ENCODE measurements at places on chromosomes 13 and 19.

DNA sequence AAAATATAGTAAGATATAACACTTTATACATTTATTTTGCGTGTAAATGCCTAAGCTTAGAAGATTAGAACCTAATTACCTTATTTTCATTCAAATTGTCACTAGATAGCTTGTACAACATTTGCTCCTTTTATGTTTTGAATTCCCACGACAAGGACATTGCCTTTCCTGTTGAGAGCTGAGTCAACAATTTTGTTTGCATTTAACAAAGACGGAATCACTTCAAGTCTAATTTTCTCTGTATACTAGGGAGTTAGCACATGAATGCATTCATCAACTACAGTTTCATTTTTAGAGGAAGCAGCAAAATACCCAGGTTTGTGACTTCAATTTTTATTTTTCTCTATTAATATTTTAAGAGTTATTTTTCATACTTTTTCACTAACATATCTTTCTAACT lies 48.7 kb upstream of the PCCA start:
- no peak for DNase-seq

- no peak for DNase-seq
These were observed 64.7 kb downstream of the DNAJC15 start for GRCh38 chr13:43088093-43088511.

GRCh38 chr19:55228015-55228391 lies 560 bp downstream of the TMEM86B start:
- DNase-seq: no peak

- DNase-seq: no peak
These were observed 7.1 kb upstream of the PEAK3 start for GRCh38 chr19:2288818-2289713.

GRCh38 chr13:29292045-29292444 lies 303.4 kb downstream of the SLC7A1 start:
- DNase-seq: no peak

- DNase-seq: no peak
These were observed 910.8 kb upstream of the SLITRK6 start for GRCh38 chr13:86710013-86710412.

GRCh38 chr13:45674908-45675307 lies 27.2 kb upstream of the CBY2 start:
- no peak for DNase-seq

- no peak for DNase-seq
These were observed 3.5 kb upstream of the DOCK6 start for GRCh38 chr19:11265785-11266236.

- no peak for DNase-seq
These were observed 64.4 kb downstream of the WASF3 start for GRCh38 chr13:26621731-26622401.

DNA sequence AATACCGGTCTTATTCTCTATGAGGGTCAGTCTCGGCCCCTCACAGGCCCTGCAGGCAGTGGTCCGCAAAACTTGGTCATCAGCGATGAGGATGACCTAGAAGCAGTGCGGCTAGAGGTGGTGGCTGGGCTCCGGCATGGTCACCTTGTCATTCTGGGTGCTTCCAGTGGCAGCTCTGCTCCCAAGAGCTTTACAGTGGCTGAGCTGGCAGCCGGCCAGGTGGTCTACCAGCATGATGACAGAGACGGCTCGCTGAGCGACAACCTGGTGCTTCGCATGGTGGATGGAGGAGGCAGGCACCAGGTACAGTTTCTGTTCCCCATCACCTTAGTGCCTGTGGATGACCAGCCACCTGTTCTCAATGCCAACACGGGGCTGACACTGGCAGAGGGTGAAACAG lies 1.8 kb downstream of the FREM2 start:
- DNase-seq: no peak

DNA sequence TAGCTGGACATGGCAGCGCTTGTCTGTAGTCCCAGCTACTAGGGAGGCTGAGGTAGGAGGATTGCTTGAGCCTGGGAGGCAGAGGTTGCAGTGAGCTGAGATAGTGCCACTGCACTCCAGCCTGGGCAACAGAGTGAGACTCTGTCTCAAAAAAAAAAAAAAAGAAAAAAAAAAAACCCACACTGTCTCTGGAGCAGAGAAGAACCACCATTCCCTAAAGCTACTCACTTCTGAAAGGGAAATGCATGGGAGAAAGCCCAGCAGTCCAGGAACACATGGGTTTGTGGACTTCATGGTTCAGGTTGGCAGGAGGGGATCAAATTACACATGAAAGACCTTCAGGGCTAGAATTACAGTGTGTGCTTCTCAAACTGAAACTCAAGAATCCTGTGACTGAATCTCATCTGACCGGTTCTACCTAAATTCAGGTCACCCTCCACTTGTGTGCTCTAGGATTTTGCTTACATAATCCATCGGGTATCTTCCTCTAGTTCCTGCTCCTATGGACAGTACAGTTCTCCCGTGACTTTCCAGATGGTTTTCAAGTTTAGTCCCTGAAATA lies 30.2 kb upstream of the CPB2 start:
- no peak for DNase-seq

- no peak for DNase-seq
These were observed 1406.4 kb downstream of the UQCRFS1 start for GRCh38 chr19:27806471-27807070.

DNA sequence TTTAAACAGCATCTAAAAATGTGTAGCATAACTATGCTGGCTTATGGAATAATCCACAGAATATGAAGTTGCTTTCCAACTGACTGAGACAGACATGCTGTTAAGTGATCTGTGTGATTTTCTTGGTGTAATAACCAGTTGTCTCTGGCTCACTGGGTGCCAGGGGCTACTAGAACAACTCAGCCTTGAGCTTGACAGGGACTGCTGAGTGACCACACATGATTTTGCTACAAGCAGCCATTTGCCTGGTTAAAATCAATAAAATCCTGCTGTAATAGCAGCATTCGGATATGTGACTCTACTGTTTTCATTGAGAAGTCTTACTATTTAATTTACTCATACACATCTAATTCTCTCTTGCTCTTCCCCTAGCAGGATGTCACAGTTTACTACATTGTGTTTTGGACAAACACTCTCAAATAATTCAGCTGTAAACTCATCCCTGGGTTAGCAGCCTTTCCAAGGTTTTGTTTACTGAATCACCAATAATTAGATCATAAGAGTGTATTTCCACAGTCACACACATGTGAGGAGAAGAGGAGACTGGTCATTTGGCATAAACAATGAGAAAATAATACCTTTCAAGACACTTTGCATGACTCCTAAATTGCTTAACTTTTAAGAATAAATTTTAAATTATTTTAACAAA lies 426.2 kb downstream of the PCDH9 start:
- no peak for DNase-seq

GRCh38 chr13:109781384-109782065 lies 4.9 kb downstream of the IRS2 start:
- DNase-seq: no peak

GRCh38 chr13:26822146-26822545 lies 61.6 kb upstream of the GPR12 start:
- no peak for DNase-seq

DNA sequence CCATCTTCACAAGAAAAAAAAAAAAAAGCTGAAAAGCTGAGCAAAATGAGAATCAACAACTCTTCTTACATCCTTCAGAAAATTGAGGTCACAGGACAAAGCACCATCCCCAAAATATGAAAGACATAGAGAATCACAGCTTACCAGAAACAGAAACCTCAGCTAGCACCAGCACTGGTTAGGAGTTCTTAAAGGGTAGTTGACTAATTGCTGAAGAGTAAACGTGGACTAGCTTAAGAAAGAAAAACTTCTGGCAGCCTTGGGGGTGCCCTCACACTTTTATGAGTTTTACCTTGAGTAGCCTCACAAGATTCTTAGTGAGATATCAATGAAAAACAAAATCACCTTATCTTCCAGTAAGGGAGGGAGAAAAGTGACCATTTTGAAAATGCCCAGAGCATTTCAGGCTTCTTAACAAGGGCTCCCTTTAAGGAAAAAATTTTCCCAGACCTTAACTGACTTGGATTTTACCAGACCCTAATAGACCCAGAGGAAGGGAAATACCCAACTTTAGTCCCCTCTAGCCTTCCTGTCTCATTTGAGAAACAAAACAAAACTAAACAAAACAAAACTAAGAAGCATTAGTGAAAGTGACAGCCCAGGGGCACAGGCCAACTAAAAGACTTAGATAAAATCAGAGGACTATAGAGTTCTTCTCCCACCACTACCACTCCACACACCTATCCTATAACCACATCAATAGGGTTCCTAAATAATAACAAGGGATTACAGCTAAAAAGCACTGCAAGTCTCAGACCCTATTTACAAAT lies 888.6 kb downstream of the DIAPH3 start:
- no peak for DNase-seq

- DNase-seq: no peak
These were observed 744 bp upstream of the ZNF584 start for GRCh38 chr19:58407658-58408151.

GRCh38 chr13:43401361-43401760 lies 378.0 kb downstream of the DNAJC15 start:
- no peak for DNase-seq

- no peak for DNase-seq
These were observed 457.6 kb upstream of the SLC10A2 start for GRCh38 chr13:103523858-103524257.

GRCh38 chr13:39379118-39379517 lies 223.9 kb downstream of the LHFPL6 start:
- no peak for DNase-seq

- no peak for DNase-seq
These were observed 546 bp downstream of the UBXN6 start for GRCh38 chr19:4456843-4457653.

DNA sequence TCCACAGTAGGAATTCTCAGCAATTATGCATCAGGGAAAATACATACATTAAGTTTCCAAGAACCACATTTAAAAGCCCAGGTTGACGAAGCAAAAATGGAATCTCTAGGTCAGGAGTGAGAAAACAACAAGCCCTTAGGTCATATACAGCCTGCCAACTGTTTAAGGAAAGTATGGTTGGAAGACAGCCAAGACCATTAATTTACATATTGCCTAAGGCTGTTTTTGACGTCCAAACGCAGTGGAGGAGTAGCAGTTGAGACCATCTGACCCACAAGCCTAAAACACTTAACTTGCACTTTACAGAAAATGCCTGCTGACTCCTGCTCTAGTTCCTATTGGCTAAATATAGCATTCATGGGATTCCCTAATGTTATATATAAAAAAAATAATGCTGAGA lies 299.0 kb downstream of the ITGBL1 start:
- no peak for DNase-seq

GRCh38 chr13:35941374-35941773 lies 189.8 kb downstream of the DCLK1 start:
- DNase-seq: no peak

- DNase-seq: no peak
These were observed 96.1 kb upstream of the SPATA13 start for GRCh38 chr13:24064371-24064770.

DNA sequence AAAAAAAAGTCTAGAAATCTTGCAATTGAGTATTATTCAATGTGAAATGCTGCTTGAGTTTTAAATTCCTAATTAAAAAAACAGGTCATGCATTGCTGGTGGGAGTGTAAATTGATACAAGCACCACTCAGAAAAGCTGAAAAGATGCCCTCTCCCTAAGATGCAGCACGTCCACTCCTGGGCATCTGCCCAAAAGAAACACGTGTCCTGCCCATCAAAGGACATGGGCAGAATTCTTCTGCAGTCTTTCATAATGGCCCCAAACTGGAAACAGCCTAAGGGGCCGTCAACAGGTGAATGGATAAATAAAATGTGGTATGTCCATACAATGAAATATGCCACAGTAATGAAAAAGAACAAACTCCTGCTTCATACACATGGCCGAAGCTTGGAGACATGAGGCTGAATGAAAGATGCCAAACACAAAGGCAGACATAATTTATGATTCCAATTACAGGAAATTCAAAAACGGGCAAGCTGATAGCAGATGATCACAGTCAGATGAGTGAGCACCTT lies 7.8 kb downstream of the POU2F2 start:
- DNase-seq: no peak

DNA sequence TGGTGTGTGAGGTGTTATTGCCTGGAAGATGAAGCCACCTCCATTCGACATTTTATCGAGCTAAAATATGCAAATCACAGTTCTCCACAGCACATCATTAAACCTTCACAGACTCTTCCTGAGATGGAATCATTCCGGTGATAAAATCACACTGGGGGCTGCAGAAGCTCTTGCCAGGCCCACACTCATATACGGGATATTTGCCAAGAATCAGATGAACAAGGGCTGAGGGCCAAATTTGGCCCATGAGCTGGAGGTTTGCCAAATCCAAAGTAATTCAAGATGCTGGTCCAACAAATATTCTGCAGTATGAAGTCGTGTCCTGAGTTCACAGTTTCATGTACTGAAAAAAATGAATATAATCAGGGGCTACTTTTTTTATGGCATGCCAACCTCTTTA lies 16.7 kb upstream of the RXFP2 start:
- DNase-seq: no peak

DNA sequence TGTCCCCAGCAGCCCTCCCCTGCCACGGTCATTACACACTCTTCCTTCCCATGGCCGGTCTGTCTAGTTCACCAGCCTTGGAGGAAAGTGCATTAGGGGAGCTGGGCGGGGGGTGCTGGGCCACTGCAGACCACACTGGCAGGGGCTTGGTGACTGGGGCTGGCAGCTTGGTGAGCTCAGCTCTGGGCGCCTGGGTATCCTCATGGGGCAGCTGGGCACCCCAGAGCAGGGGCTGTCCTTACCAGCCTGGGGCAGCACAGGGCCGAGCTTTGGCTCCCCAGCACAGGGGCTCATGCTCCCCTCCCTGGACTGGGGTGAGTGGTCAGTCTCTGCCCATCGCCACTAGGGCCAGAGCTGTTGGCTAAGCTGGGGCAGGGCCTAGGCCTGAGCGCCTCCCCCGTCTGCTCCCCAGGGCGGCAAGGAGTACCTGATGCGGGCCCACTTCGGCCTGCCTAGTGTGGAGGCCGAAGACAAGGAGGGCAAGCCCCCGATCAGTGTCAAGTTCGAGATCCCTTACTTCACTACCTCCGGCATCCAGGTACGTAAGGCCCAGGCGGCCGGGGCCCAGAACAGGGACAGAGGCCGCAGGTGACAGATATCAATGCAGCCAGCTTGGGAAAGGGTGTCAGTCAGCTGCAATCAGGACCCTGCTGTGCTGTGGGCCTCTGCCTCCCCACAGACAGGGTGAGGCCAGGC lies 35.5 kb downstream of the AP1M1 start:
- no peak for DNase-seq

GRCh38 chr19:27962264-27962663 lies 1250.7 kb downstream of the UQCRFS1 start:
- no peak for DNase-seq

GRCh38 chr13:108919036-108919907 lies 289.9 kb downstream of the MYO16 start:
- DNase-seq: no peak

GRCh38 chr19:1790054-1790792 lies 21.9 kb downstream of the ATP8B3 start:
- DNase-seq: no peak

- DNase-seq: no peak
These were observed 2.0 kb downstream of the GJB2 start for GRCh38 chr13:20190481-20191310.

DNA sequence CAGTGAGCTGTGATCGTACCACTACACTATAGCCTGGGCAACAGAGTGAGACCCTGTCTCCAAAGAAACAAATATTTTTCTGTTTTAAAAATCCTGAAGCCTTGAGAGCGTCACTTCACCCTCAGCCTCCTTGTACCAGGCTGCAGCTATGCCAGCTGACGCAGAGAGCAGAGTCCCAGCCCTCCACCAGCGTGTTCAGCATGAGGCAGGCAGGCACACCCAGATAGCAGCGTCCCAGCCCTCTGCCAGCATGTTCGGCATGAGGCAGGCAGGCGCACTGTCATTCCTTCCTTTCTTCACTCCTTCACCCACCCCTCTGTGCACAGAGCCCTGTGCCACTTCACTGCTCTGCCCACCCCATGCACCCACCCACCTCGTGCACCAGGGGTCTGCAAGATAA lies 43.3 kb upstream of the USE1 start:
- DNase-seq: no peak

Measured in stimulated activated CD4-positive, alpha-beta T cell treated with anti-CD3 and anti-CD28 coated beads, Interleukin-15, amount 100 ng/mL, for 1 hour (primary cell).